NCI-H2171 (cell line): ENCODE measurements at places on chromosomes 7 and 10.
A peak's percentile ranks its signal among the peaks of the same experiment; 100 is the strongest.

GRCh38 chr10:101189461-101190401 is 39.5 kb downstream of the LBX1 start:
- no peak for DNase-seq

GRCh38 chr10:94088926-94089381 is 95.2 kb downstream of the PLCE1 start:
- DNase-seq, result no peak

- DNase-seq, result no peak
These were observed 114.8 kb downstream of the WDFY4 start for GRCh38 chr10:48799341-48800006.

GRCh38 chr7:602341-603141 is 82.9 kb upstream of the PDGFA start:
- no peak for DNase-seq

GRCh38 chr7:20350518-20350951 is 19.8 kb downstream of the ITGB8 start:
- no peak for DNase-seq

- DNase-seq, result no peak
These were observed 35.4 kb downstream of the CDK14 start for GRCh38 chr7:90631502-90631901.

- DNase-seq, result no peak
These were observed 18.0 kb upstream of the LYZL1 start for GRCh38 chr10:29270883-29271282.

DNA sequence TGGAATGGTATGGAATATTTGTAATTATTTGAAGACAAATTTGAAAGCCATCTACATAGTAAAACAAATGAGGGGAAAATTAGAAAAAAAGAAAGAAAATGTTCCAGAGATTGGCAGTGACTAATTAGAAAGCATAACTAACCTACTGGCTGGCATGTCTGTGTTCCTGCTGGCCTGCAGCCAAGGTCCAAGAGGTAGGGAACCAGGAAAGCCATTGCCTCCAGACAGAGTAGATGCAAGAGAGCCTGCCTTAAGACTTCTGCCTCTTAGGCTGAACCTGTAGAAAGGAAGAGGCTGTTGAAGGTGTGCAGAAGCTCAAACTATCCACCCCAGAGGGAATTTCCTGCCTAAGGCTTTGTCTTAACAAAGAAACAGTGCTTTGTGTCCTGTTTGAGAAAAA is 982.0 kb downstream of the SORCS1 start:
- DNase-seq, result no peak

DNA sequence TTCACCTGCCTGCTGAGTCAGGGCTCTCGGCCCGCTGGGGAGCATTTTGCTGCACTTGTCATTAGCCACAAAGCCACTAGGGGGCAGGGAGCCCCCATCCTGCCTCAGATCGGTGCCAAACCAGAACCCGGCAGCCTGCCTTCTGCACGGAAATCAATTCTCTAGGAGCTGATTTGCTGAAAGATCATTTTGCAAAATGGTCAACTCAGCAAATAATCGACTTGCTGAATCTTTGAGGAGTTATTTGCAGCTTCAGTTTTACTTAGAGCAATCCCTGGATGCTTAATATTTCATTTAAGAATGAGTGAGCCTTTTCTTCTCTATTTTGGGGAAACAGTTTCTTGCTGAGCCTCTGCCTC is 1.7 kb upstream of the GIMAP8 start:
- DNase-seq, result peak; percentile 70

DNA sequence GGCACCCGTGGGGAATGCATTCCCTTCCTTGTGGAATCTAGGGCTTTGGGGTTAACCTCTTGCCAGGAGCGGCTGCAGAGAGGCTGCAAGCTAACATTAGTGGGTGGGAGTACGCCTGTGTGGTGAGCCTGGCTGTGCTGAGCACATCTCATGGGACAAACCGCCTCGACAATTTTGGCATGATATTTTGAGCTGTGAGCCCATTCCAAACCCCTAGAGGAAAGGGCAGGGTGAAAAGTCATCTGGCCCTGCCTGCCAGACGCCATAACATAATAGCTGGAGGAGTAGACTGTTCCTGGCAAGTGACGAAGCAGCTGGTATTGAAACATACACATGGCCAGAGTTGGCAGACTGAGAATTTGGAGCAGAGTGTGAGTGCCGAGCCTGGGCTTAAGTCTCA is 110.0 kb downstream of the TACC2 start:
- peak; percentile 36 for DNase-seq

DNA sequence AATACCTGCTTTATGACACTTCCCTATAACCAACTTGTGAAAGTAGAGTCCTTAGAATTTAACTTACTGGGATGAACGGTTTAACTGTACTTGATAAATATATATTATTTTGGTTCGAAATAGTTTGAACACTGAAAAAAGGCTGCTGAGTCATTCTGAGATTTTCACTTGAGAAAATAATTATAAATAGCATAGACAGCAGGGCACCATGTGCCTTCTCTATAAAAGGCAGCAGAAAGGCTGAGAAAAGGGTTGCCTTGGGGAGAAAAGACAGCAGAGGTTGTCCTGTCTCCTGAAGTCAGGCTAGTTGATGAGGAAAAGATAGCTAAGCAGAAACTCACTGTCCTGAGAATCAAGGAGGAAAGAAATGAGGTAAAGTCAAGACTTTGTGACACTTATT is 92.4 kb downstream of the CTTNBP2 start:
- no peak for DNase-seq

DNA sequence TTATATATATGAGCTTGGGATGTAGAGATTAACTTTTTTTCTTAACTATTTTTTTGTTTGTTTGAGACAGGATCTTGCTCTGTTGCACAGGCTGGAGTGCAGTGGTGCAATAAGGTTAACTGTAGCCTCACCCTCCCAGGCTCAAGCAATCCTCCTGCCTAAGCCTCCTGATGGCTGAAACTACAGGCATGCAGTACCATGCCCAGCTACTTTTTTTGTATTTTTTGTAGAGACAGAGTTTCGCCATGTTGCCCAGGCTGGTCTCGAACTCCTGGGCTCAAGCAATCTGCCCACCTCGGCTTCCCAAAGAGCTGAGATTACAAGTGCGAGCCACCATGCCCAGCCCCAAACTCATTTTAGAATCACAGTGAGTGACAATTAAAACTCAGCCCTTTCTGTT is 105.2 kb downstream of the CUBN start:
- no peak for DNase-seq

GRCh38 chr7:142412551-142413193 is 154.8 kb upstream of the PRSS58 start:
- DNase-seq, result peak; percentile 4

DNA sequence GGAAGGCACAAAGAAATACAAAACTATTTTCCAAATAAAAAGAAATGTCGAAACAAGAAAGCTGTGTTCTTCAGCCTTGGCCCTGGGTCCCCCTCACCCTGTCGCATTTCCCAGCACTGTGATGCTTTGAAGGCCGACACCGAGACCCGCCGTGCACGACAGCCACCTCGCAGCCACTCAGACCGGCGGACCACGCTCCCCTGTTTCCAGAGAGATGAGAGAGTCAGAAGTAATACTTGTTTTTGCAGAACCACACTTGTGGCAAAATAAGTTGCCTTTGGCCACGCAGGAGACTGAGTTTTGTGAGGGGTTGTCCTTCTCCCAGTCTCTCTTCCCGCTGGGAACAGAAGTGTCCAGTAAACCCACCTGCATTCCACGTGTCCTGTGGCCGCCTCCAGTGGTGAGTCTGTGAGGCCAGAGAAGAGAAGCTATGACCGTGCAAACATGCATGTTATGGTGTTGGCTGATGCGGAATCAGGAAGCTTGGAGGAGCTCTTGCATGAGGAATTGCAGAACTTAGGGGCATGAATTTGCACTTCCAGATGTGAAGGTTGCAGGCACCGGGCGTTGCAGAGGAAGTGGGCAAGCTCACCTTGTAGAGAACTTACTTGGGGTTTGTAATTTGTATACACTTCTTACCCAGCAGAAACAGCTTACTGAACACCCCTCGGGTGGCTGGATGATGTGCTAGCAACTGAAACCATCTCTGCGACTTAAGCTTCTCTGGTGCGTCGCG is 194.5 kb downstream of the EBF3 start:
- no peak for DNase-seq

DNA sequence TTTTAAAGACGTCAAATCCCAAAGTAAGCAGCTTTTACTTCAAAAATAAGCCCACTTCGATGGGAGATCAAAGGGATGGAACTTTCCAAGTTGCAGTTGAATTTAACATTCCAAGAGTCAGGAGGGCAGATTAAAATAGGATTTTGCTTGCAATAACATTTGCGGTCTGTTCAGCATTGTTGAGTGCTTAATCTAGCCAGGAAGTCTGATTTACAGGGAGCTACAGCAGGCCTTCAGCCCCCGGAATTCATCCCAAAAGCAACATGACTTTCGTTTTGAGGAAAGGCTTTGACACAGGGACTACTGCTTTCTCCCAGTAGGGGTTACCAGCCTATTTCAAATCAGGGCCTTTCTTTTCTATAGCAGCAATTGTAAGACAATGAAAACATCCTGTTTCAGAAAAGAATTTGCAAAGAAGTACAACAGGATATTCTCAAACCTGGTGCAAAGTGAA is 279.6 kb upstream of the PITRM1 start:
- DNase-seq, result no peak

DNA sequence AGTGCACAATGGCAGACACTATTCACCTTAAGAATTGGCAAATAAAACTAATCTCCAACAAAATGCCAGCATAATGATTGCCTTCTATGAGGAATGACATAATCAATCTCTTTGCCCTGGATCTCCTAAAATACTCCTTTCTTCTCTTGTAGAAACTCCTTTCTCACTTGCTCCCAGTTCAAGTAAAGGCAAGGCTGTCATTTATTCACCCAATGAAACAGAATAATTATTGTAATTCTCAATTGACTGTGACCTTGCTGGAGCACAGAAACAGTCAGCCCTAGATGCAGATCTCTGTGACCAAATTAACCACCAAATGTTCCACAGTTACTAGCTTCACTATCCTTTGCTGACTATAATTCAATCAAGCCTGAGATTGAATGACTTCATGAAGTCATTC is 99.3 kb downstream of the SEMA3C start:
- no peak for DNase-seq

- no peak for DNase-seq
These were observed 84.5 kb upstream of the SMNDC1 start for GRCh38 chr10:110389255-110389654.
